ENCODE measurements at places on chromosomes 1 and 21. TPM values are rescaled to one million over a fixed set of nuclear protein-coding genes. Genes with fewer than 3 reads are reported as not detected.
A peak's percentile ranks its signal among the peaks of the same experiment; 100 is the strongest.

The S100B gene
- total RNA-seq: 11.1 TPM

The MATN1 gene
- total RNA-seq: not detected

The SPRR2E gene
- total RNA-seq: 149 TPM

The HES5 gene
- total RNA-seq: 11.1 TPM

DNA sequence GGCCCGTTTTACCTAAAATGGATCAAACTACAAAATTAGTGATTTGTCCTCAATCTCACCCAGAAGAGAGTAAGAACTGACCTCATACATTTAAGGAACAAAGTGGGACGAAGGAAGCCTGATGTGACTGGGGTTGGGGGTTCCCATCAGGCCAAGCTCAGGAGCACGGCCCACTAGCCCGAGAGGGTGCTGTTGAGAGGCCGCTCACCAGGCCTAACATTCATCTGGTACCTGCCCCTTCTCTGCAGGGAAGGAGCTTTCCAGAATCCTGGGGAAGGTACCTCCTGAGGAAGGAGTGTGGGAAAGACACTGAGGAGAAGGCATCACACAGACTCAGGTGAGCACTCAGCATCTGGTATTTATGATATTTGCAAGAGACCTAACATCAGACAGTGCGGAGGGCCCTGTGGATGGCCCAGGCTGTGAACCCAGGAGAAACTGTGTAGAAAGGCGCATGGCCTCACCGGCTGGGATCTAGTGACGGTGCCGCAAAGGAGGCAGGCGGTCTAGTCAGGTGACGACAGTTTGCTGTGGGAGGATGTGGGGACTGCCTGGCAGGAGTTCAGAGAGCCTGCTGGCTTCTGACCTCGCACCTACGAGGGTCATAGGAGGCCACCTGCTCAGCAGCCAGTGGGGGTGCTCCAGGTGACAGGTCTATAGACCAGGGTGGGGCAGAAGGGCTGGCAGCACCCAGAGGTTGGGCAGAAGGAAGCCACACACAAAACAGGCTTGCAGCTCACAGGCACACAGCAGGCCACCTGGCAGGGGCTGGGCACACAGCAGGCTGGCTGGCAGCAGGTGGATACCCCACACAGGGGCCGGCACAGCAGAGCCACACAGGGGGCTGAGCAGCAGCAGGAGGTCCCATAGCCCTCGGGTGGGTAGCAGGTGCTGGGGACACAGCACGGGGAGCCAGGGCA, 543 bp downstream of the KRTAP12-4 start:
- peak; percentile 70 for DNase-seq

DNA sequence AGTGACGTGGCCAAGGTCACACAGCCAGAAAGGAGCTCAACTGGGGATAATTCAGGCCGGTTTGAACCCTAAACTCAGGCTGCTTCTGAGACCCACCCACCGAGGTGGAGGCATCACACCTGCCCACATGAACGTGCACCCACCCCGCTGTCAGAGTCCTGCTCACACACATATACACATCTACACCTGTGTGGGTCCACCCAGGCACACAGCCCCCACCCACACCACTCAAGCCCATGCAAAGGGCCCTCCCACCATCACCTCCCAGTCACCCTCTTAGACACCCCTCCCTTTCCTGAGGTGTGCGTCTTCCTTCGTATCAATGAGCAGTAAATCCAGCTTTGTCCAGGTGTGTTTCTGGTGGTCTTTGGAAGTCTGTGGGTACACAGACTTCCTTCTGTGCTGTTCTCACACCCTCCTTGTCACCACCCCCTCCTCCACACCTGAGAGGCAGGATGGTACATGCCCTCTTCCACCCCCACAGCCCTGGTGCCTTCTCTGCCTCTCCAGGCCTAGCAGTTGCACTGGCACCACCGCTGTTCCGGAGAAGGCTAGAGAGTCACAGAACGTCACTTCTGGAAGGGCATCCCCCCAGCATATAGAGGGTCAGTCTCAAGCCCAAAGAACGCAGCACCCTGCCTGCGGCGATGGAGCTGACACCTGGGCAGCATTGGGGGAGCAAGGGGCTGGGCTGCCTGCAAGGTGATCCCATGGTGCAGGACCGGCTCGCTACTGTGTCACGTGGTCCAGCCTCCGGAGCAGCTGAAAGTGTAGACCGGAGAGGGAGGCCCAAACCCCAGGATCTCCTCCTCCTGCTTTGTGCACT, 18.9 kb upstream of the FAM131C start:
- DNase-seq: no peak

DNA sequence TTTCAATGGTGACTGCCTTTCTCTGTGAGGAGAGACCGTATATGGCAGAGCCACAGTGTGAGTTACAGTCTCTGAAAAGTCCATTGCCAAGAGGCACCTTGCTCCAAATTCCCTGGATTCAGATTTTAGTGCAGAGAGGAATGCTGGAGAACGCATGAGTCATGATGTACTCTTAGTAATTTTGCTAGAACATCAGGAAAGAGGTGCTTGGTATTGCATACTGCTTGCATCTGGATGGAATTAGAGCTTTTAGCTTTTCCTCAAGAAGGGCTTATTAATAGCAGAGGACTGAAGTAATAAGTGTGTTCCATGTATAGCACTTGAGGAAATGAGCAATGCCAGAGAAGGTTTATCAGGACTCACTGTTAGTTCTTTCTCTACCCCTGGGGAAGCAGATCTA, 40.5 kb upstream of the AKT3 start:
- no peak for DNase-seq

- DNase-seq: no peak
Observed at GRCh38 chr1:97145321-97145956, 423.9 kb downstream of the PTBP2 start.

- no peak for DNase-seq
Observed at GRCh38 chr1:60622486-60622885, 459.9 kb upstream of the NFIA start.

DNA sequence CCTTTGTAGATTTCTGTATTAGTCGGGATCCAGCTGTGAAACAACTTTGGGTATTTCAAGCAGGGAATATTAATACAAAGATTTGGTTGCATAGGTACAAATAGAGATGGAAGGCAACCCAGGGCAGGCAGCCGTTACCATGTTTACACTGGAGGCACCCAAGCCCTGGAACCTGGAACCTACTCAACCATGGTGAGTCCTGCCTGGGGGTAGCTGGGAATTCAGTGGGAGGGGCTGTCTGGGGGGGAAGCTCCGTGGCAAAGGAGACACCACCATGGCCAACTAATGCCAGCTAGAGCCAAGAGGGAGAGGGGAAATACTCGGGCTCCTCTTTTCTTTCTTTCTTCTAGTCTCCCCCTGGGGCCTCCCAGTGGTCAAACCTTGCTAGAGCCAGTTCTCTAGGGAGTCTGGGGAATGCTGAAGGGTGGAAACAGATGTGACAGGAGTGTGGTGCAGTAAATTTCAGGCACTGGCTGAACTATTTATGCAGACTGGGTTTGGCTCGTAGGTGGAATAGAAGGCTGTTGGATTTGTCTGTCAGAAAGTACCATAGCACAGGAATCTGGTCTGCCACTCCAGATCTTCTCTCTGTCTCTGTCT, 91.9 kb upstream of the CACNA1E start:
- no peak for DNase-seq

- DNase-seq: peak; percentile 26
Observed at GRCh38 chr1:33130297-33130696, 49.3 kb downstream of the AZIN2 start.

- DNase-seq: no peak
Observed at GRCh38 chr1:229287267-229287666, 16.4 kb downstream of the RAB4A start.

DNA sequence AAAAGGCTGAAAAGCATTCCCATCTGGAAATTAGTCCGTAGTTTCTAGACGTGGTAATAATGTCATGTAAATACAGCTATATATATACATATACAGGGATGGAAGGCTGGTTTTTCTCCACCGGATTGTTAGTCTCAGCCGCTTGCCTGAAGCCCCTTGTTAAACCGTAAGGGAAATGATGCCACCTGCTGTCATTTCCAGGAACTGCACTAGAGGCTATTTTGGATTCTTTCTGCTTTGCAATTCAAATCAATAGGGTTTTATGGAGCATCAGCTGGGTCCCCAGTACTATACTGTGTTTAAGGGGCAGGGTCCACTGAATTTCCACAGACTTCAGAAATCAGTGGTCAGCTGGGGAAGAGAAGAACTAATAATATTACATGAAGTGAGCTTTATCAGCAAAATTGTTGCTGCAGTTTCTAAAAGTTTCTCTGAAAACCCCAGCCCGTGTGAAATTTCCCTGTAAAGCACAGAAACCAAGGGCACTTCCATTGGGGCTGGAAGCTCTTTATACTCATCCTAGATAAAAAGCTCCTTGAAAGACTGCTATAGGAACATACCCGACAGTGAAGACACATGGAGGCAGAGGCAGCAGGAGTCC, 33.8 kb upstream of the MPZL1 start:
- peak; percentile 89 for DNase-seq

DNA sequence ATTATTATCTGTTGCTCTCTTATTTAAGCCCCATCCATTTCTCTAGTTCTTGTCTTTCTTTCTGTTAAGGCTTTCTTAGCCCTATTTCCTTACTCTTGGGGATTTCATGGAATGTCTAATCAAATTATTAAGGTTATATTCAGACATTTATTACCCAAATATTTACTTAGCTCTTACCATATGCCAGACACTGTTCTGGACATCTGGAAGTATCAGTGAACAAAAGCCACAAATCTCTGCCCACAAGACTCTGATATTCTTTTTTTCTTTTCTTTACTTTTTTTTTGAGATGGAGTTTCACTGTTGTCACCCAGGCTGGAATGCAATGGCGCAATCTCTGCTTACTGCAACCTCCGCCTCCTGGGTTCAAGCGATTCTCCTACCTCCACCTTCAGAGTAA, 74.3 kb upstream of the NBL1 start:
- no peak for DNase-seq

- no peak for DNase-seq
Observed at GRCh38 chr1:150093805-150094204, 26.2 kb downstream of the VPS45 start.

GRCh38 chr1:236522937-236523703, 662 bp upstream of the LGALS8 start:
- DNase-seq: peak; percentile 28

DNA sequence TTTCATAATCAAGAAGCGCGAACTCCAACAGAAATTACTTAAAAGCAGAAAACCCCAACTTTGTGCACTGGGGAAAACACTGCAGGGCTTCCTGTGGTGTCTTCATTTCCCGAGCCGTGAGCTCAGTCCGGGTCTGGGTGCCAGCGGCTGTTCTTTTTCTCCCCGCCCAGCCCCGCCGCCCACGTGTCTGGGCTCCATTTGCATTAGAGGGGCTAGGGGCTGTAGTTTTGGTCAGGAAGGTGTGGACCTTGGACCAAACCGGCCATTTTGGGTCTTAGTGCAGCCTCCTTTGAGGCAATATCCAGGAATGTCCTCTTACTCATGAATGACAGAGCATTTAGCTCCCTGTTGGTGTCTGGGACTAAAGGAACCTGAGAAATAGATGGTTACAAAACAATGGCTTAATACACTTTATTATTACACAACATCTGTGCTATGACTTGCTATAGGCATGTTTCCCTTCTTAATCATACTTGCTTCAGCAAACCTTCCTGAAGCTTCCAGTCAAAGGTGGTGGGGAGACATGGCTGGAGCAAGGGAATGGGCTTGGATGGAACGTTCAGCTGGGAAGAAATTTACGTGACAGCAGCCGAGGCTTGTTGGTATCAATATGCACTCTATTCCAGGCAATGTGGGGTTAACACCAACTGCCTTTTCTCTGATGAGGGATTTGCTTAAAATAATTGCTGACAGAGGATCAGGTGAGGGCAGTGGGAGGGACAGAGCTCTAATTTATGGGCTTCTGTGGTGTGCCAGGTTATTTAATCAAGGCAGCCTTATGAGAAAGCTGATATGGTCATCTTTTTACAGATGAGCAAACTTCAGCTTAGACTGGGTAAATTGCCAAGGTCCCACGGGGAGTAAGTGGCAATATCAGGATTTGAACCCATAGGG, 1.1 kb downstream of the AGTRAP start:
- peak; percentile 50 for DNase-seq

DNA sequence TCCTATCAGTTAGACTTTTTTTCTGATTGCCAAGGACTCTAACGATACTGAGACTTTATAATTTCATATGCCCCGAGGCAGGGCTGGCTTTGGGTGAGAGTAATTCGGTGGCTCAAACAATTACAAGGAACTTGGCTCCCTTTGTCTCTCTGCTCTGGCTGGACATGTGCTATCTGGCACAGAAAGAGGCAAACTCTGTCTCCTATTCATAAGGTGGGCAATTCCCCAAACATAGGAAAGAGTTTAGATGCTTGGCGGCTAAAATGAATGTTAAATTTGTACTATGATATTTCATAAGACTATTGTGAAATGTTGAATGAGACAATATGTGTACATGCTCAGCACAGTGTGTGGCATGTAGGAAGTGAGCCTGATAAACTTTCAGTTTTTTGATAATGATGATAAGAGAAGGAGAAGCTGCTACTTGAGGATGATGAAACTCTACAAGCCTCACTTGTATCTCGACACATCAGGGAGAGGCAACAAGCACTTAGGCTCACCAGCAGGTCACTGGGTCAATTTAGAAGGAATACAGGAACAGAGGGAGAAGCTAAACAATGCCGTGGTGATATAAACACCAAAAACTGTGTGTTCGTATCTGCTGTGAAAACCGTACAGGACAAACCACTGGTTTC, 12.6 kb upstream of the NTPCR start:
- no peak for DNase-seq

- no peak for DNase-seq
Observed at GRCh38 chr1:20565234-20565633, 12.9 kb downstream of the FAM43B start.

DNA sequence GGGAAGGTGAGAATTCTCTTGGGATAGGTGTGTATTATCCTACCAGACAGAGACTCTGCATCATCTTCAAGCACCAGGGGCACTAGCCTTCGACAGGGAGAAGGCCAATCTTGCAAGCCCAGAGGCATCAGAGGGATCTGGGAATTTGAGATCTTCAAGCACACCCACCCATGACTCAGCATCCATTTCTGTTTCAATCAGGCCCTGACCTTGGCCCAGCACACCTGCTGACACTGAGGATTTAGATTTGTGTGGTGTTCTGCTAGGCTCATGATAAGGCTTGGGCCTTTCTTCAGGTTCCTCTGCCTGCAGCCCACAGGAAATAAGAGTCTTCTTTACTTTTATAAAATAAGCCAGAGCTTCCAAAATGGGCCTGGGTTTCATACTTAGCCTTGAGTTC, 6.6 kb upstream of the PCP4 start:
- DNase-seq: no peak

DNA sequence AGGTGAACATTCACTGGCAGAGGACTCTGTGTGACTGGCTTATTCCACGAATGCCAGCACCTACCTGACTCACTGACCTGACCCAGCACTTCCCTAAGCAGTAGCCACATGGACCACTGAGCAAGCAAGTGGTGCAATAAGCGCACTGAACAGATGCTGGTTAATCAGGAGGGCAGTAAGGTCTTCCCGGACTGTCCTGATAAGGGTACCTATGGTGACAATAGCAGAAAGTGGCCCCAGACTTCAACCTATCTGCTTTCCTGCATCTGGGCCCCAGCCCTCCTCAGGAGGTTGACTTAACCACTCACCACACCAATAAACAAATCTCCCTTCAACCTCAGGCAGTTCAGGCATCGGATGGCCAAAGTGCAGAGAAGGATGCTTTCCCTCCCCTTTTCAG, 65.7 kb downstream of the SETD4 start:
- DNase-seq: no peak

- DNase-seq: no peak
Observed at GRCh38 chr21:36104317-36105300, 30.3 kb upstream of the CBR3 start.

- DNase-seq: no peak
Observed at GRCh38 chr1:47207803-47208373, 18.1 kb upstream of the PDZK1IP1 start.
